CD8-positive, alpha-beta memory T cell (primary cell): ENCODE measurements at places on chromosomes 5 and 9. TPM values are rescaled to one million over a fixed set of nuclear protein-coding genes. Genes with fewer than 3 reads are reported as not detected.

DNA sequence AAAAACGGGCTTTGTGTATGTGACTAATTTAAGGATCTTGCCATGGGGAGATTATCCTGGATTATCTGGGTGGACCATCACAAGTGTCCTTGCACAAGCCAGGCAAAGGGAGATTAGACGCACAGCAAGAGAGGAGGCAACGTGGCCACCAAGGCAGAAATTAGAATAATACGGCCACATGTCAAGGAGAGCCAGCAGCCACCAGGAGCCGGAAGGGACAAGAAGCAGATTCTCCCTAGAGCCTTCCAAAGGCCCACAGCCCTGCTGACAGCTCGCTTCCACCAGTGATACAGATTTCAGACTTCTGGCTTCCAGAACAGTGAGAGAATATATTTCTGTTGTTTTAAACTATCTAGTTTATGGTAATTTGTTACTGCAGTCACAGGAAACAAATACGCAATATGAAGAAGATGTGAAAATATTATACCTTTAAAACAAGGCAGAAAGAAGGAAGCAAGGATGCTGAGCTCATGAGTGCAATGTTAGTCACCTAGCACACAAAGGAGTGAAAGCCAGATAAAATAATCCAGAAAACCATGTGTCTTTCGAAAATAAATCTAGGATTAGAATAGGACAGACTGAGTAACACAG is 28.7 kb upstream of the F2RL1 start:
- no peak overlapping the region for H3K27ac ChIP-seq
- no peaks in the 10 kb centered on the region for H3K36me3 ChIP-seq

- H3K36me3 ChIP-seq = no peaks in the 10 kb centered on the region
- no peak overlapping the region for H3K4me3 ChIP-seq
- H3K27me3 ChIP-seq = no peaks in the 10 kb centered on the region
- H3K4me1 ChIP-seq = no peaks in the 10 kb centered on the region
Observed at GRCh38 chr9:15529566-15530324, 19.0 kb upstream of the PSIP1 start.

DNA sequence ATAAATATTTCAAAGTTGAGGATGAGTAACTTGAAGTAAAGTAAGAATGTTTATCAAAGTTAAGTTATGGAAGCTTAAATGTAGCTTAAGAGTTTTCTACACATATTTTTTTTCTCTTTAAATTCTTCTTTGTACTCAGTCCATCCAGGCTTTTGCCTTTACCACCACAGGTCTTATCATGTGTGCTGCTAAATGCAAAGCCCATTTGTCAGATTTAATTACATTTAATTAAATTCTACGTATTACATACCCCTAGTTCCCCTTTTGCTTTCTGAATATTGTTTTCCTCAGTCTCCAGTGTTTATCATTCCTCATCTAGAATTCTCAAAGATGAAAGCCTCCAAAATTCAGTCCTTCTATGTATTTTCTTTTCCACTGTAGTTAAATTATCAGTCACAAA is 1841.9 kb downstream of the EFNA5 start:
- H3K4me3 ChIP-seq = no peak overlapping the region
- no peak overlapping the region for H3K27ac ChIP-seq
- H3K27me3 ChIP-seq = no peaks in the 10 kb centered on the region
- no peaks in the 10 kb centered on the region for H3K4me1 ChIP-seq

- no peaks in the 10 kb centered on the region for H3K4me1 ChIP-seq
- H3K27ac ChIP-seq = no peak overlapping the region
- no peak for DNase-seq
- no peak overlapping the region for H3K4me3 ChIP-seq
- no peaks in the 10 kb centered on the region for H3K27me3 ChIP-seq
- no peaks in the 10 kb centered on the region for H3K36me3 ChIP-seq
Observed at GRCh38 chr5:178428341-178429155, 161.6 kb downstream of the COL23A1 start.

DNA sequence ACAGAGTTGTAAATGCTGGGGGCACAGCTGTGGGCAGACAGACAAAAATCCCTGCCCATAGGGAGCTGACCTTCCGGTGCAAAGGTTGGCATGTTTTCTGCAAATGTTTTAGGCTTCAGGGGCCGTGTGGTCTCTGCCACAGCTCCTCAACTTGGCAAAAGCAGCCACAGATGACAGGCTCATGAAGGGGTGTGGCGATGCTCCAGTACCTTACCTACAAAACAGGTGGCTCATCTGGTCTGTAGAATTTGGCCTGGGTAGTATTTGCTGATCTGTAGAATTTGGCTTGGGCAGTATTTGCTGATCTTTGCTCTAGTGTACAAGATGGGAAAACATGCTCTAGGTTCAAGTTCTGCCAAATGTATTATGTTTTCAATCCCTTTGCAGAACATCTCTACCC is 283.9 kb downstream of the GADD45G start:
- no peak for DNase-seq
- H3K27ac ChIP-seq = no peak overlapping the region
- H3K36me3 ChIP-seq = no peaks in the 10 kb centered on the region
- H3K27me3 ChIP-seq = no peaks in the 10 kb centered on the region
- H3K4me1 ChIP-seq = no peaks in the 10 kb centered on the region

DNA sequence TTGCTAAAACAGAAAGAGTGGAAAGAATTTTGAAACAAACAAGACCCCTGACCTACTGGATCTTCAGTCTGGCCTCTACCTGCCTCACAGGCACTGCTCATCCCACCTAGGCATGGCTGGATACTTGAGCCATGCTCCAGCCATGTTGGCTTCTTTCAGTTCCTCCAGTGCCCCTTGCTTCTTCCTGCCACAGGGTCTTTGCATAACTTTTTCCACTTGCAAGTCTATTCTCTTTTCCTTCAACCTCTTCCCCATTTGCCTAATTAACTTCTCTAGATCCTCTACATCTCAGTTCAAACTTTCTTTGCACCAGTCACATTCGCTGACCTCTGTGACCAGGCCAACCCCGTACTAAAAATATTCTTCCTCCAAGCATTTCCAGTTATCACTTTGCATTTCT is 50.4 kb downstream of the STARD4 start:
- no peak for DNase-seq
- no peaks in the 10 kb centered on the region for H3K27me3 ChIP-seq
- no peaks in the 10 kb centered on the region for H3K4me1 ChIP-seq

DNA sequence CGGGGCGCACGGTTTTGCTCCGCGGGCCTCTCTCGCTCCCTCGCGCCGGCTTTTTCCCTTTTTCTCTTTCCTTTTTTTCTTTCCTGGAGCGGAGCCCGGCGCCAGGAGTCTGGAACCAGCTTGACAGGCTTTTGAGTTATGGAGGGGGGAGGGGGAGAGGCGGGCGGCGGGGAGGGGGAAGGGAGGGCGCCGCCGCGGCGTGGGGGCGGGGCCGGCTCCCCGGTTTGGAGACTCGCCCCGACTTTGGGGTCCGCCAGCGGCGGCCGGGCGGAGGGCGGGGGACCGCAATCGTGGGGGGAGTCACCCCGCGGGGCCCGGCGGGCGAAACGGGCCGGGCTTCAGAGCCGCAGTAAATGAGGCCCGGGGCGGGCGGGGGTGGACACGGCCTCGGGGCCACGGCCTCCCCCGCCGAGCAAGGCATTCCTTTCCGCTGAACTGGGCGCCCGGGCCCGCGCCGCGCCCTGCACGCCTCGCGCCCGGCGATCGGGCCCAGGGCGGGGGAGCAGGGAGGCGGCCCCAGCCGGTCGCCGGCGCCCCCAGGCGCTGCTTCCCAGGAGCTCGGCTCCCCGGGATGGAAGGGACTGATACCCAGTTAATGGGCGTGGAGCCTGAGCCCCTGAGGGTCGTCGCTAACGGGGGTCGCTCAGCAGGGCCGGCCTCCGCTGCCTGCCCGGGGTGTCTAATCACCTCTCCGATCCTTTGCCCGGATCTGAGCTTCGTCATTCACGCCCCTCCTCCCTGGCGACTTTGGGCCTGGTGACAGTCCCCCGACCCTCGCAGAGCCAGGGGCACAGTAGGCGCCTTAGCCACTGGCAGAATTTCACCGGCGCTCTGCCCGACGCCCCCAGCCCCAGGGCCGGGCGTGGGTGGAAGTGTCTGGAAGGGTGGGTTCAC is 138.1 kb downstream of the C9orf50 start:
- peak overlapping the region; percentile 82 for H3K27ac ChIP-seq
- H3K4me3 ChIP-seq = peak overlapping the region; percentile 22
- DNase-seq = no peak
- no peaks in the 10 kb centered on the region for H3K36me3 ChIP-seq
- H3K4me1 ChIP-seq = peaks cover 22% of the 10 kb centered on the region

DNA sequence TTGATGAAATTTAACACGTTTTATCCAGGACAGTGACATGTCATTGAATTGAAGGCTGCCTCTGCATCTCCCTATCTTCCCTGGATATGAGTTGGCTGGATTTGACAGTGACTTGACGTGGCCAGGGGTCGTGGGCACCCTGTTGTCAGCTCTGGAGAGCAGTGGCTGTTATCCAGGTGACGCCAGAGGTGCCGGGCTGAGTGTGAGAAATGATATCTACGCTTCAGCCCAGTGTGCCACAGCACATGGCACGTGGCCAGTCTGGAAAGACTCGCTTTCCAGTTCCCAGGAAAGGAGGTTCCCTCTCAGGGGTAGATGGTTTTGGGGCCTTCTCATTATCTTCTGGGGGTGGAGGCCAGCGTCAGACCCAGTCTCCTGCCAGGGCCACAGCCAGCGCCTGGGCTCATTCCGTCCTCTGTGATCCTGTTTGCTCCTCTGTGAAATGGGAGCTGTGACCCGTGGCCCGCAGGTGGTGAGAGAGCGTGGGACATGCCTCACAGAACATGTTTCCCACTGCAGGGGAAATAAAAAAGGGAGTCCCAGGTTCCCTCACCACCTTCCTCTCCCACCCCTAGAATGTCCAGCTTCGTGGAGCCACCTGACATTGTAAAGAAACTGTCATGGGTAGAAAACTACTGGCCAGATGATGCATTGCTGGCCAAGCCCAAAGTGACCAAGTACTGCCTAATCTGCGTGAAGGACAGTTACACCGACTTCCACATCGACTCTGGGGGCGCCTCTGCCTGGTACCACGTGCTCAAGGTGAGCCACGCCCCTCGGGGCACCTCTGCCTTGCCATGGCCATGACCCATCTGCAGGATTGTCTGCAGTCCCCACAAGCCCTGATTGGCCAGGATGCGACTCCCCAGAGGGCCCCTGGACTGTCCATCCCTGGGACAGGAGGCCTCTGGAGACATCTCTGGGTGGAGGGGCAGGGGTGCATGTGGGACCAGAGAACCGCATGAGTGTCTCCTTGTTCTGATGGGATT is 76.5 kb downstream of the PHF2 start:
- no peaks in the 10 kb centered on the region for H3K27me3 ChIP-seq
- H3K4me3 ChIP-seq = no peak overlapping the region
- H3K27ac ChIP-seq = no peak overlapping the region
- DNase-seq = no peak
- H3K4me1 ChIP-seq = no peaks in the 10 kb centered on the region
- H3K36me3 ChIP-seq = peaks cover 24% of the 10 kb centered on the region

- DNase-seq = no peak
- H3K27ac ChIP-seq = no peak overlapping the region
- H3K27me3 ChIP-seq = no peaks in the 10 kb centered on the region
- peaks cover 76% of the 10 kb centered on the region for H3K36me3 ChIP-seq
Observed at GRCh38 chr5:1336749-1337488, 8.0 kb downstream of the CLPTM1L start.

GRCh38 chr9:20805766-20806165 is 121.7 kb downstream of the FOCAD start:
- H3K4me1 ChIP-seq = no peaks in the 10 kb centered on the region
- H3K36me3 ChIP-seq = no peaks in the 10 kb centered on the region
- H3K27me3 ChIP-seq = no peaks in the 10 kb centered on the region
- H3K27ac ChIP-seq = no peak overlapping the region

- H3K27me3 ChIP-seq = no peaks in the 10 kb centered on the region
- H3K27ac ChIP-seq = no peak overlapping the region
- no peak overlapping the region for H3K4me3 ChIP-seq
- peaks cover 3% of the 10 kb centered on the region for H3K36me3 ChIP-seq
- H3K4me1 ChIP-seq = no peaks in the 10 kb centered on the region
- no peak for DNase-seq
Observed at GRCh38 chr5:176959051-176959450, 47.5 kb downstream of the UIMC1 start.

DNA sequence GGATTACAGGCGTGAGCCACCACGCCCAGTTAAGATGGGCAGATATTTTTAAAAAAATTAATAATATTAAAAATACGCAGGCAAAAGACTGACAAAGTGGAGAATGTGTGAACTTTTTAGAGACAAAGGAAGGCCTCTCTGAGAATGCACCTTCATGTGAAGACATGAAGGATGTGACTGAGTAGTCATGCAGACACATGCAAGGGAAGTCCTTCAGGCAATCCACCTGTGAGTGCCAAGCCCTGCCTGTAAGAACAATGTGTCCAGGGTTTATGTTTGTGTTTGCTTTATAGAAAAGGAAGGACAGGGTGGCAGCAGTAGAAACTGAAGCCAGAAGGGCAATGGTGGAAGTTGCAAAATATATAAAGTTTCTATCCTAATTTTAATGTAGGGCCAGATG is 169.2 kb downstream of the EDIL3 start:
- H3K36me3 ChIP-seq = no peaks in the 10 kb centered on the region
- no peaks in the 10 kb centered on the region for H3K4me1 ChIP-seq
- H3K4me3 ChIP-seq = no peak overlapping the region
- DNase-seq = no peak
- H3K27me3 ChIP-seq = no peaks in the 10 kb centered on the region
- no peak overlapping the region for H3K27ac ChIP-seq

DNA sequence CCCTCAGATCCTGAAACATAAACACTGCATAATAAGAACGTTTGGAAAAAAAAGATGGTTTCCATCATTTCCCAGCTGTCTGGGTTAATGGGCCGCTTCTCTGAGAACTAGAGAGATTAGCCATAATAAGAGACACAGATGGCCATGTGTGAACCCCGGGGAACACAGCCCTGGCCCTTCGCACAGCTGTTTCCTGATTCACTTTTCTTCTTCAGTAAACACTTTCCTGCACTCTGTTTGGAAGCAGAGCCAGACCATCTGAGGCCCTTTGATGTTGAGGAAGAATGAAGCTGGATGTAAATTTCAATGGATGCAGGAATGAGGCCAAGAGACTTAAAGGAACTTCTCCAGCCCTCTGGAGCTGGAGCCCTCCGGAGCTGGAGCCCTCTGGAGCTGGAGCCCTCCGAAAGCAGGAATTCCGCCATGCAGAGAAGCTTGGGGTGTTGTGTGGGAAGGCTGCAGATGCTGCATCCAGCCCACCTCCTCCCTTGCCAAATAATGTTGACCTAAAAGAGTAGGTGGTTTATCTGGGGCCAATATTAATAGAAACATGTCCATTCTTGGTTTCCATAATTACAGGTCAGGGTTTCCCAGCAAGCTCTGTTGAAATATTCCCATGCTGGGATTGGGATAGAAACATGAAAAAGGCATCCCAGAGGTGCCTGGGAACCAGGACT is 218.9 kb downstream of the NXNL2 start:
- H3K4me3 ChIP-seq = no peak overlapping the region
- no peaks in the 10 kb centered on the region for H3K4me1 ChIP-seq
- H3K36me3 ChIP-seq = no peaks in the 10 kb centered on the region
- DNase-seq = no peak
- H3K27ac ChIP-seq = no peak overlapping the region
- no peaks in the 10 kb centered on the region for H3K27me3 ChIP-seq

The SPATA6L gene
- 0.96 TPM for total RNA-seq

The CAPSL gene
- 0.59 TPM for total RNA-seq

The CCL21 gene
- not detected for total RNA-seq

The TNC gene
- total RNA-seq = 1.4 TPM

The GTF3C5 gene
- total RNA-seq = 91.8 TPM

The RASGEF1C gene
- total RNA-seq = not detected

The FAM120AOS gene
- 42.7 TPM for total RNA-seq

The OCLN gene
- 0.68 TPM for total RNA-seq

The UBQLN1 gene
- total RNA-seq = 101 TPM
